ENCODE measurements at places on chromosomes 7 and 10.
A peak's percentile ranks its signal among the peaks of the same experiment; 100 is the strongest.

DNA sequence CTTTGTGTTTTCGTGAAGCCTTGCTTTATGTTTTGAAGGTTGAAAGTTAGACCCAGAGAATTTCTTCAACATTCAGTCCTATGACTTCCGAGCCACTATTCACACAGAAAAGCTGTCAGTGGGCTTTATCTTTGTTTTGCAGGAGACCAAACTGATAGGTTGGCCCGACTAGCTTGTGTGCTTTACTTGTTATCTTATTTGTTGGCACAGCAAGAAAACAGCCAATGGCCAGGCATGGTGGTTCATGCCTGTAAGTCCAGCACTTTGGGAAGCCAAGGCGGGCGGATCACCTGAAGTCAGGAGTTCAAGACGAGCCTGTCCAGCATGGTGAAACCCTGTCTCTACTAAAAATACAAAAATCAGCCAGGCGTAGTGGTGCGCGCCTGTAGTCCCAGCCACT lies 16.0 kb upstream of the GDI2 start:
- no peak for DNase-seq

- DNase-seq, result no peak
Observed at GRCh38 chr7:94195813-94196212, 191.7 kb upstream of the BET1 start.

GRCh38 chr7:94398841-94399240 lies 4.1 kb downstream of the COL1A2 start:
- DNase-seq, result no peak

DNA sequence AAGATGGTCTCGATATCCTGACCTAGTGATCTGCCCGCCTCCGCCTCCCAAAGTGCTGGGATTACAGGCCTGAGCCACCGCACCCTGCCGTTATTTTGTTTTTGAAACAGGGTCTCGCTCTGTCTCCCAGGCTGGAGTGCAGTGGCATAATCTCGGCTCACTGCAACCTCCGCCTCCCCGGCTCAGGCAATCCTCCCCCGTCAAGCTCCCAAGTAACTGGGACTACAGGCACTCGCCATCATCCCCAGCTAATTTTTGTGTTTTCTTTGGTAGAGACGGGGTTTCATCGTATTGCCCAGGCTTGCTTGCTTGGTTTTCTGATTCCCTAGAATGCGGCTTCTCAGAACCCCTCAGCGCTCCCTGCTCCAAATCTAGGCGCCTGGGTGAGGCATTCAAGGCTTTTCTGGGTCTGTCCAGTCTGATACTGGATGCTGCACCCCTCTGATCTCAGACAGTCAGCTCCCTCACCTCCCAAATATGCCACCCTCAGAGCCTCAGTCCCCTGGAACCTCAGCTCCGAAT lies 1.3 kb downstream of the TFR2 start:
- DNase-seq, result no peak

DNA sequence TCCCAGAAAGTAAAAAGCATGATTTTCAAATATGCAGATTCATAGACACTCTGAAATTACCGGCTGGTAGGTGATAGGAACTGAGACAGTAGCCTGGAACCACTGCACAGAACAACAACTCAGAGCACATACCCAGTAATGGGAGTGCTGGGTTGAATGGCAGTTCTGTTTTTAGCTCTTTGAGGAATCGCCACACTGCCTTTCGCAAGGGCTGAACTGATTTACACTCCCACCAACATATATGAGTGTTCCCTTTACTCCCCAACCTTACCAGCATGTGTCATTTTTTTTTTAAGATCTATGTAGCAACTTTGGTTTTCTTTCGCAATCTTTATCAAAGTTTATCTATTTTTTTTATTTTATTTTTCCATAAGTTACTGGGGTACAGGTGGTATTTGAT lies 358.8 kb downstream of the CALN1 start:
- no peak for DNase-seq

GRCh38 chr10:92239151-92239599 lies 51.7 kb downstream of the CPEB3 start:
- DNase-seq, result no peak

DNA sequence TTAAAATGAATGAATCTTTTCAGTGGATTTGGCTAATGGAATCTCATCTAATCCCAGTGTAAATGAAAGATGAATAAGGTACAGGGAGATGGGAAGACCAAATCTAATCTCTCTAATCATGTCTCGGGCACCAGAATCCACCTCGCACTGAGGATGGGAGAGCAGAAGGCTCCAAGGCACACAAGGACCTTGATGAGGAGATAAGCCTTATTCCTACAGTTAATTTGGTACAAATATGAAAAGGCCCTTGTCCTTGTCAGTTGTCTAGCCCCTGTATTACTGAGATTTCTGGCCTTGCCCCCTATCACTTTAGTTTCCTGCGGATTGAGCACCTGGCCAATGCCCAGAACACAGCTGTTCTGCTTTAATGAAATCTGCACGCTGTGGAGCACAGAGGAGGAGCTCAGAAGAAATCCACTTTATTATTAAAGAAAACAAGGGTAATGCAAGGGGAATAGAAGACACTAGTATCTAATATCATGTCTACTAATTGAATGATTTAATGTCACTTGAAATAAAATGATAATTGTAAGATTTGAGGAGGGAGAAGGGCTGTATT lies 321.4 kb upstream of the HGF start:
- no peak for DNase-seq

DNA sequence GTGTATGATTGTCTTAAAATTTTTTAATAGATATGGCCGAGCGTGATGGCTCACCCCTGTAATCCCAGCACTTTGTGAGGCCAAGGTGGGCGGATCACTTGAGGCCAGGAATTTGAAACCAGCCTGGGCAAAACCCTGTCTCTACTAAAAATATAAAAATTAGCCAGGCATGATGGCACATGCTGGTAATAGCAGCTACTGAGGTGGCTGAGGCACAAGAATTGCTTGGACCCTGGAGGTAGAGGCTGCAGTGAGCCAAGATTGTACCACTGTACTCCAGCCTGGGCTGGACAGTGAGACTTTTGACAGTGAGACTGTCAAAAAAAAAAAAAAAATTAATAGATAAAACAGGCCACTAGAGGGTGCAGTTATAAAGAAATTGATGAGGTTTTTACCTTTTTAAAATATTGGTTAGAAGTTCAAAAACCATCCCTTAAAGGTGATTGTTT lies 20.5 kb downstream of the NOM1 start:
- DNase-seq, result no peak

DNA sequence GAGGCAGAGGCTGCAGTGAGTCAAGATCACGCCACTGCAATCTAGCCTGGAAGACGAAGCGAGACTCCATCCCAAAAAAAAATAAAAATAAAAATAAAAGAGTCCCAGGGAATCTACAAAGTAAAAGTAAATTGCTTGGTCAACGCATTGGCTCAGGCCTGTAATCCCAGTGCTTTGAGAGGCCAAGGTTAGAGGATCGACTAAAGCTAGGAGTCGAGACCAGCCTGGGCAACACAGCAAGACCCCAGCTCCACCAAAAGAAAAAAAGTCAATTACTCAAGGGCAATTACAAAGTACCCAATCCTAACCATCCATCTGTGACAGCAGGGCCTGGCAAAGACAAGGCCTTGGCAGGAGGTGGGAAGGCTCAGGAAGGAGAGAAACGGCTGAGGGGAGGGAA lies 127.6 kb upstream of the CALN1 start:
- no peak for DNase-seq

DNA sequence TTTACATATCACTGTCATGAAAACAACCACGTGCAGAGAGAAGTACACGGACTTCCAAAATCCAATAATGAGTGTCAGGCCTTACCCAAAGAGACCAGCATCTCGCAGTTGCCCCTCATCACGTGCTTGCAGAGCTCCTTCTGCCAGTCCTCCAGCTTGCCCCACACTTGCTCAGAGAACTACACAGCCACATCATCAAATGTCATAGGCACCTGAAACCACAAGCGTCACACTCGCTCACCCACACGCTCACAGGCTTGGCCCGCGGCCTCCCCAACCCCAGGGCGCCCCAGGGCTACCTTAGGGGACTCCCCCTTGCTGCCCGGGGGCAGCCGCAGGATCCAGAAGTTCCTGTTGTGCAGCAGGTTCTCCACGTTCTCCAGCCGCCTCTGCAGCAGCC lies 123.4 kb upstream of the ZNF746 start:
- peak; percentile 24 for DNase-seq
